Urothelium cell line (cell line): ENCODE measurements at places on chromosomes 2 and 18.

GRCh38 chr18:8106603-8107002 lies 502.6 kb upstream of the RAB12 start:
- no peak for DNase-seq

- no peak for DNase-seq
These were observed 32.8 kb downstream of the AOX1 start for GRCh38 chr2:200618590-200619021.

GRCh38 chr2:110116033-110116710 lies 550 bp upstream of the MALL start:
- DNase-seq, result no peak

- DNase-seq, result no peak
These were observed 44.3 kb upstream of the SCLY start for GRCh38 chr2:238016526-238016925.

DNA sequence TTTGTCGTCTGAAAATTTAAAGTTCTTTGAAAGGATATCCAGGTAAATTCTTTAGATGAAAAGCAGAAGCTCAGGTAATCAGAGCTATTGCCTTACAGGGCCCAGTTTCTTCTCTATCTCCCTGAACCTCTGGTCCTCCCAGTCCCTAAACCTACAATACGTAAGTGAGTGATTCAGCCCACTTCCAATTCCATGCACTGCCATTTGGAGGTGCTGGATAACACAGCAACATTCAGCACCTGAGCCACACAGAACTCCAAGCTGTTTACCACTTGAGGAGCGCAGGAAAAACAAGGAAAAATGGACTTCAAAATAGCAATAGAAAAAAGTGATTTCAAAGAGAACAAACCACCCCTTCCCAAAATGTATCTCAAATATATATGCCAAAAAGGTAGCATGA lies 105.0 kb upstream of the DNAJC10 start:
- DNase-seq, result no peak

DNA sequence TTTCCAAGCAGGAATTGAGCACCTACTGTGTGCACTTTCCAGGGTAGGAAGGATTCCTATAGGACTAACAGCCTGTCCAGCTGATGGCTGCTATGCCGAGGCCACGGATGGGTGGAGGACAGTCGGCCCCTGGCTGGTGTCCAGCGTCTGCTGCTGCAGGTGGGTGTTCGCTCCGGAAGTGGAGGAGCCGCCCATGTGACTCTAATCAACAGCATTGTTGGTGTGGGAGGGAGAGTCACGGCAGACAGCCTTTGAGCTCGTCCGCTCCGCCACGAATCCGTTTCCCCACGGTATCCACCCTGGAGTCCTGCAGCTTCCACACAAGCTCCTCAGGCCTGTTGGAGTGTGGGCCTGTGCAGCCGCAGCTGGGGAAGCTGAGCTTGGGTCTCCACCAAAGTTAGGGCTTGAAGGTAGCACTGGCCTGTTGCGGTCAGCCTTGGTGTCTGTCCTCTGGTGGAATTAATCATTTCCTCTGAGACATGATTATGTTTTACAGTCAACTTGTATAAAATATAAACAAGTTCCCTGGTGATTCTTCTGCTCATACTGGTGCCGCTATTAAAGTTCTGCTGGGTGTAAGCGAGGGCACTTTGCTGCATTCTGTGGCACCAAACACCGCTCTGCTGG lies 185.9 kb upstream of the TPO start:
- no peak for DNase-seq

DNA sequence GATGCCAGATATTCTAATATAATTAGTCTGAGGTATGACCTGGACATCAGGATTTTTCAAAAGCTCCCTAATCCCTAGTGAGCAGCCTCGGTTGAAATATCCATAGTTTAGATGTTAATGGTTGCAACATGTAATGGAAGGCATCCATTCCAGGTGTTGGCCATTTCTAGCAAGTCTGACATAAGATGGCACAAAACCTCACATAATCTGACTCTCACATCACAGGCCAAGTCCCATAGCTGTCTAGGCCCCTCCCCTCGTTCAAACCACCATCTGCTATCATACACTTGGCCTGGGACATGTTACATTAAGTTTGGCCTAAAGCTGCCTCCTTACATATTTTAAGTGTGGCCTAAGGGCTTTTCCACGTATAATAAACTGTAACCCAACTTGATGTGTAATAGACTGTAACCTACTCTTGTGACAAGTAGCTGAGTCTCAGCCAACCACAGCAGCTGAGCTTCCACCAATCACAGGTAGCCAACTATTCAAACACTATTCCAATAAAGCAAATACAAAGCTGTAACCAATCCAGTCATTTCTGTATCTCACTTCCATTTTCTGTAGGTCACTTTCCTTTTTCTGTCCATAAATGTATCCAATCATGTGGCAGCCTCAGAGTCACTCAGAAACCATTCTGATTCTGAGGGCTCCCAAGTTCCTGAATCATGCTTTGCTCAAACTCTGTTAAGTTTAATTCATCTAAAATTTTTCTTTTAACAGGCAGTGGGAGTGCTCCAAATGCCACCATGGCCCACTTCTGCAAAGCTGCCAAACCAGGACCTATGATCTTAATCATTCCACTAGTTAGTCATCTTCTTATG lies 59.4 kb downstream of the ADD2 start:
- no peak for DNase-seq

DNA sequence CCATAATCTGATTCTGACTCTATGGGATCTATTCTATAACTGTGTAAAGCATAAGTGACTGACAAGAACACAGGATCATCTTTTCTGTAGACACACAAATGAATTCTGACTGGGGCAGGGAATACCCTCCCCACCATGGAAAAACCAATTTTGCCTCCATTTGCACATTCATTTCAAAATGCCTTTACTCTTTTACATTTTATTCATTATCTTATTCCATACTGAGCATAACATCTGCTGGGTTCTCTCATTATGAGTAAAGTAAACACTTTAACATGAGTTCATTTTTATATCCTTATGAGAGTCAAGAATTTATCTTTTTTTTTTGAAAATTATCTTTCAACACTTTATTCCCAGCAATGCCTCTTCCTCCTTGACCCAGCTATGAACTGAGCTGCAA lies 163.5 kb downstream of the RNF152 start:
- no peak for DNase-seq

- DNase-seq, result no peak
These were observed 131.4 kb downstream of the STRN start for GRCh38 chr2:36834731-36835524.

GRCh38 chr2:176075481-176075880 lies 8.3 kb downstream of the EVX2 start:
- no peak for DNase-seq

DNA sequence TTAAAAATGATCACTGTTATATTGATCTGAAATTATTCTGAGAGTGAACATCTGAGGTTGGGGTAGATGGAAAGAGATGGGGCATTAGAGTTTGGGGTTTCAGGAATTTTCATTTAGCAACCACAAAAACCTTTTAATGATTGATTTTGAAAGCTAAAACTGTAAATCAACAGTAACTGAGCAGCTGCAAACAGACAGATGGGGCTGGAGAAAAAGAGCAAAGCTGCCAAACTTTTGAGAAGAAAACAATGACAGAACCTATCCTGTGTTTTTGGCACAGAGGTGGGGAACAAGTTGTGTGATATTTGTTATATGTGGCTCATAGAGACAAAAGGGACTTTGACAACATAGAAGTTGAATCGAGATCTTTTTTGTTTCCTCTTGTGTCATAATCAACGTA lies 415.8 kb upstream of the DSEL start:
- no peak for DNase-seq
